ENCODE measurements at places on chromosomes 4 and X. TPM values are rescaled to one million over a fixed set of nuclear protein-coding genes. Genes with fewer than 3 reads are reported as not detected.

GRCh38 chr4:123170843-123171242 is 225.8 kb upstream of the SPRY1 start:
- DNase-seq, result no peak

Gene PABPC1L2A
- not detected for total RNA-seq

Gene FAM9C
- 0.26 TPM for total RNA-seq

DNA sequence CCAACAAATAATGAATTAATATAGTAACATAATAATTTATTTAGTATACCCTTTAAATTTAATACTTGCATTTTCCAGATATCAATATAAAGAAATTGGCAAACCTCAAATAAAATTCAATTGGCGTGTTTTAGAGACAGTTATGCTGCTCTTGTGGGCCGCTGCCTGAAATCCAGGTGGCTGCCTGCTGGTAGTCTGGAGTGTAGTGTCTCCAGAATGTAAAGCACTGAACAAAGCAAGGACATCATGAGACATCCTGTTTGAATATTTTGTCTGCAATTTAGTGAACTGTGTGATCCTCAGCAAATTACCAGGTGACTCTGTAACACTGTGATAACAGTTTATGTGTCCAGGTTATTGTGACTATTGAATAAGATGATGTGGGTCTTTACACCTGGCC is 29.9 kb downstream of the ZFP42 start:
- no peak for DNase-seq
